Kidney tubule cell (primary cell): ENCODE measurements at places on chromosomes 3 and 15.
A peak's percentile ranks its signal among the peaks of the same experiment; 100 is the strongest.

DNA sequence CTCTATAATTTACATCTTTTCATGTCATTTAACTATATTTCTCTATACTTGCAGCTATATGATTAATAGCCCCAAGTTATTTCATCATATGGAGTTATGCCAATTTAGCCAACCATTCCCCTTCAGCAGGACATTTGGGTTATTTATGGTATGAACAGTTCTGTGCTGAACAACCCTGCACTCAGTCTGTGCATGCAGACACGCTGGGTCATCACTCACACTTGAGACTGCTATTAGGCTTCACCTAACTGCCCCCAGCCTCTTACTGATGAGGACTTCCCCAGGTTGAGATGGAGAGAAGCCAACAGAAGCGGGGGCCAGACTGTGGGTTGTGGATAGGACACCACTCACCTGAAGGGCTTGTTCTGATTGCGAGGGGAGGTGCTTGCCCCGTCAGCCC is 7.3 kb downstream of the TADA3 start:
- no peak for DNase-seq

DNA sequence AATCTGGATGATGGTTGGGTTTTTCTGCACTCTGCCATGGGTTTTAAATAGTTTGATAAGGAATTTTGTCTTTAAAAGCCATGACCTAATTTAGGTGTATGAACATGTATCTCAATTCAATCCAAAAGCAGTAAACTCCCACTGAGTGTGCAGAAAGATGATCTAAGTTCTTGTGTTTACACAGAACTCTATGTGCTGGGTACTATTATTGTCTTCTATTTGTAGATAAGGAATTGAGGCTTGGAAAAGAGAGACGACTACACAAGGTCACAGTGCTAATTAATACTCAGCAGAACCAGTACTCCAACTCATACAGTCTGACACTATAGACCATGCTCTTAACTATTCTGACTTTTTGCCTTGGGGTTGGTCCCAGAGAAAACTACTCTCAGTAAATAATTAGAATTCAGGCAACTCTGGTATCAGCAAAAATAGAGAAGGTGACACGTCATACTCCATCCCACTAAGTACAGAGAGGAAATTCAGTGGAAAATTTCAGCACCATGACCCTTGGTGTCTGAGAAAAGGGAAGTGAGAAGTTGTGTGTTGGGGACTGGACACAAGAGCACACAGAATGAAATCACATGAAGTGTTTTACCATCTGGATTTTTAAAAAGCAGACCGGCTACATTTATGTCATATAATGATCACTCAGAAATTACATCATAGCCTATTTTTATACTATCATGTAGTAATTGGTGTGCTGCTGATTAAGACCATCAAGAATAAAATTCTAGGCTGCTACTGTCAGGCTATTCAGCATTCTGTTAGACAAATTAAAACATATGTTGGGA is 18.3 kb upstream of the MYH15 start:
- no peak for DNase-seq

DNA sequence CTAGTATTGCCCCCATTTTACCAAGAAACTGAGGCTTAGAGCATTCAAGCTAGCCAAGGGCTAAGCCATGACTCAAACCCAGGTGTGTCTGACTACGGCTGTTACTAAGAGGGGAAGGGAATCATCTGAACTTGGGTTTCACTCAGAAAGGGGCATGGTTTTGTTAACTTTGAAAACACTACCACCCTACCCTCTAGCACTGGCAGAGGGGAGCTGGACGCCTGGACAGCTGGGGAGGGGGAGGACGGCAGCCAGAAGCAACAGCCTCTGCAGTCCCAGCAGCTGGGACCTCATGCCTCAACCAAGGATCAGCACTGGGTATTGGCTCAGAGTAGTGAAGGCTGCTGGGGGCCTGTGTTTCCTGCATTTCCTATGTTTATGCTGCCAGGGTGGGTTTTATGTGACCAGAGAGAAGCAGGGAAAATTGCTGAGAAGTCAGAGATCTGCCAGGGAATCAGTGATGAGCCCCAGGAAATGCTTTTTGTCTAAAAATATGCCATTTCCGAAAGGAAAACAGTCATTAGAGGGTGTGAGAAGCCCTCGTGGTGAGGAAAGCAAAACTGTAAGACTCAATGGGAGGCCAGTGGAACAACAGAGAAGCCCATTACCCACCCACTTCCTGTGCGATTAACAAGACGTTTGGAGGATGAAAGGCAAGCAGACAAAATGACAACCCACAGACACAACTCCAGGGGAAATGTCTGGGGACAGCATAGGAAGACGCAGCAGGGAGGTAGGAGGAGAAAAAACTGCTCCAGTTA is 41.2 kb downstream of the LIPC start:
- DNase-seq, result peak; percentile 87

GRCh38 chr3:150376001-150376848 is 31.9 kb upstream of the TSC22D2 start:
- peak; percentile 19 for DNase-seq

- no peak for DNase-seq
Measured at GRCh38 chr15:67409175-67409574, 111.8 kb upstream of the C15orf61 start.

DNA sequence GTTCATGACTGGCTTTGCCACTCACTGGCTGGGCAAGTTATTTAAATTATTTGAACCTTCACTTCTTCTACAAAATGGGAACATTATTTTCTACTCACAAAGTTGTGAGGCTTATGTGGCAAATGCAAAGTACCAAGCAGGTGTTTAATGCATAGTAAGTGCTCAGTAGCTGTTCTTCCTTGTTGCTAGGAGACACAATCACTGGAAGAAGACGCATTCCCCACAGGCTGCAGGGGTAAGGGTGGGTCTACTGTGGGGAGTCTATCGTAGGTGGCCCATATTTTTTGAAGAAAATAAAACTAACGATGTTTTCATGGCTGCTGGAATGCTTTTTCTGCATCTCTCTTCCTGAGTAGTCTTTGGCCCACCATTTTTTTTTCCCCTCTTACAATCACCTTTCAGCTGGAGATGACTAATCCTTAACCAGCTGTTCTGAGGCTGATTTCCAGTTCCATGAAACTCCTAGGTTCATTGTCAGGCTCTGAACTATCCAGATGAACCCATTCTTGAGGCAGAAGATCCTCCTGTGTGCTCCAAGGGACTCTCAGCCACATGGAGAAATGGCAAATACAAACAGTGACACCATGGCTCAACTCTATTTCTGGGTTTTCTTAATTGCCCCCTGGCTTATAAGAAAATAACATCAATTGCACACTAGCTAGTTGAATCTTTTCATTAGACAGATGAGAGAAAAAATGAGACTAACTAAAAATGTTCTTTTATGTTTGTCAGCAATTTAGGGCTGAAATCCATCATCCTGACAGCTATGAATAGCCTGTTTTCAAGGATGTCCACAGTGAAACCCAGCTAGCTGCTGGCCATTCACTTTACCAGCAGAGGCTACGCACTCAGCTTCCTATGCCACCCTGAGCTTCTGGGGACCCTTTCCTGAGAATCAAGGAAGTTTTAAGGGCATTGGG is 108.3 kb upstream of the ETV5 start:
- no peak for DNase-seq

DNA sequence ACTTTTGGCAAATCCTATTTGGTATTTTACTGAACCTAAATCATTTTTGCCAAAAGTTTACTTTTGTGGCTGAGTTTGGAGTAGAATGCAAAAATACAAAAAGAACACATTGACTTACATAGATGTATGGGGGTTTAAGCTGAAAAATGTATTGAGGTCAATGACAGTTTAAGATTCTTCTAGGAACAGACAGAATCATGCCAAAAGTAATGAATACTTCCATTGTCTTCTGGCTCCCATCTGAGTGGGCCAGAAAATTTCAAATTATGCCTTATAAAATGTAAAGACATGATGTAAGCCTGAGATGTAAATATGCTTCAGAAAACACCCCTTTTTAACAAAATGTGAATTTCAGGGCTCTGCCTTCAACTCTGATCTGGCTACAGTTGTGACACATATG is 375.1 kb upstream of the DPH6 start:
- DNase-seq, result no peak

- DNase-seq, result no peak
Measured at GRCh38 chr15:73892446-73893226, 19.3 kb downstream of the TBC1D21 start.

DNA sequence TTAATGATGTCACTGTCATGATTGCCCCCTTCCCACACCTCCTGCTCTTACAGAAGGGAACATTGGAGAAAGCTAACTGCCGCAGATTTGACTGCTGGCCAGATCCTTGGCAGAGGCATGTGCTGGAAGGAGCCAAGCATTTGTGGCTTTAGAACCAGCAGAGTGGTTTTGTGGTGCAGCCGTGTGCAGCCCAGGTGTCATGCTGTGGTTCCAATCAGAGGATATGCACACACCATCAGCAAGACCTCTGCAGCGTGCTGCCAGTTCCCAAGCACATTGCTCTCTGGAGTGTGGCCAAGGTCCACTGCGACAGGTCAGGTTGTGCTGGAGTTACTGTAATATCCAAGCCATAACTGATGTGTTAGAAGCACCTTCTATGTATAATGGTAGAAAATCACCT is 61.6 kb downstream of the OTOL1 start:
- peak; percentile 41 for DNase-seq

GRCh38 chr3:87855616-87856015 is 203.2 kb downstream of the CGGBP1 start:
- DNase-seq, result peak; percentile 52

GRCh38 chr15:85777250-85778106 is 17.2 kb downstream of the KLHL25 start:
- no peak for DNase-seq

GRCh38 chr3:11386465-11387113 is 114.4 kb downstream of the ATG7 start:
- DNase-seq, result peak; percentile 2

- DNase-seq, result peak; percentile 60
Measured at GRCh38 chr15:52078876-52079700, 33.5 kb downstream of the BCL2L10 start.

- DNase-seq, result peak; percentile 16
Measured at GRCh38 chr3:172746475-172746874, 4.1 kb upstream of the ECT2 start.

- DNase-seq, result no peak
Measured at GRCh38 chr3:3825035-3825434, 25.8 kb downstream of the LRRN1 start.

DNA sequence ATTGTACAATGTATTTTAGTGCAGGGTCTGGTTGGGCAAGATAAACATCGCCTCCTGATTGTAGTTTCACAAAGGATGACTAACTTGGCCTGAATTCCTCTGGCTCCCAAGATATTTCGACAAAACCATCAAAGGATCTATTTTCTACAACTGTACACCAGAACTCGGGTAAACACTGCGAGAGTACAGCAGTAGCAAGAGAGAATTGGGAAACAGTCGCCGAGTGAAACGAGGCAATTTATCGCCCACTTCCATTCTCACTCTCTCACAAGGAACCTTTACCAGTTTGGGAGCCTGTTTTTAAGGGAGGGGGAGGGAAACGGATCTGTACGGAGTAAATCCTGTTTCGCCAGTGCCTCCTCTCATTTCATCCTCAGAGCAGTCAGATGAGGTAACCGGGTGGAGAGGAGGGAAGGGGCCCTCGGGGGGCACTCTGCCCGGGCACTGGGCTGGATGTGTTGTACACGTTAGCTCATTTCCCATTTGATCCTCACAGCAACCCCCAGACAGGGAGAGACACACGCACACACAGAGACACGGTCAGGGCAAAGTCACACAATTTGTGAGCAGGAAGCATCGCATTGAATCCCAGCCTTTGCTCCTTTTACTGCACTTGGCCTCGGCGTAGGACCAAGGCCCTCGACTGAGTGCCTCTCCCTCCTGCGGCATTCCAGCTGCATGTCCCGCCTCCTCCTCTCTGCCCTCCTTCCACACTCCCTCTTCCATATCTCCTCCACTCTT is 120.1 kb downstream of the LIPC start:
- DNase-seq, result peak; percentile 44

GRCh38 chr3:45923755-45924154 is 19.5 kb upstream of the CXCR6 start:
- peak; percentile 83 for DNase-seq

- DNase-seq, result peak; percentile 99
Measured at GRCh38 chr15:63476229-63476632, 28.2 kb upstream of the USP3 start.

GRCh38 chr3:59386165-59386564 is 336.3 kb upstream of the CFAP20DC start:
- peak; percentile 44 for DNase-seq

GRCh38 chr15:49188933-49189332 is 18.9 kb downstream of the GALK2 start:
- no peak for DNase-seq

DNA sequence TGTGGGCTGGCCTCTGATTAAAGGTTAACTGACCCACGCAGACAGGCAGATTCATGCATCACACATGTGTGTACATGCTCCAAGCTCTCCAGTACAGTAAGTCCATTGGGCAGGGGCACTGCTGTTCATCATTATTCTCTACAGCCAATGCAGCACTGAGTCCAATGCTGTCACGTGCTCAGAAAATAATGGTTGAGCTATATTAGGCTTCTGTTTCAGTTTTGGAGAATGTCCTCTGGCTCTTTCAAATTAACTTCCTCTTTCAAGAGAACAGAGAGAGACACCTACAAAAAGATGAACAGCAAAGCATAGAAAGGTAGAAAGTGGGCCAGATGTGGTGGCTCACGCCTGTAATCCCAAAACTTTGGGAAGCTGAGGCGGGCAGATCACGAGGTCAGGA is 202.6 kb downstream of the MEX3B start:
- no peak for DNase-seq

DNA sequence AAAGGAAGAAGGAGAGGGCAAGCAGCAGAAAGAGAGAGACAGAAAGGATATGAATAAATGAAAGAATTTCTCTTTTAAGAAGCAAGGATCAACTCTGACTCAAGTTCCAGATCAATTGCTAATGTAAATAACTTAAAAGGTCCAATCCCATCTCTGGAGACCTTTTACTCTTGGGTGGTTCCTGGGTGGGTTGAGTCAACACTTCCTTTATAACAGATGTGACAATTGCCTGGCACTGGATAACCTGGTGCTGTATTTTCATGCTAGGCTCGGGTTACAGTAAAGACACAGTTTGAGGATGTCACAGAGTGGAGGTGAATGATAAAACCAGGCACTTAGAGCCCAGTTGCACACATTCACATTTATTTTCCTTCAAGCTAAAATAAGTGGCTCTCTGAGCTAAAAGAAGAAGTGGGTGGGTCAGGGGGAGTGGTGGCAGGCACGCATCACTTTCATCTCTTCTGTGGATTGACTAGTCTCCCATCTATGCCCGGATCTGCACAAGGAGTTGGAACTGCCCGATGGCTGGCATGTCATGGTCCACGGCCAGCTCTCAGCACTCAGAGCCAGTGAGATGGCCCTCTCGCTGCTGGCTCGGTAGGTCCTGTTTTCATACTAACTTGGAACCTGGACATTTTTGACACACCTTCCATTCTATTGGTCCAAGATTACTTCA is 465.8 kb downstream of the FOXP1 start:
- peak; percentile 75 for DNase-seq

GRCh38 chr15:35111861-35112260 is 26.8 kb upstream of the NANOGP8 start:
- DNase-seq, result peak; percentile 22

DNA sequence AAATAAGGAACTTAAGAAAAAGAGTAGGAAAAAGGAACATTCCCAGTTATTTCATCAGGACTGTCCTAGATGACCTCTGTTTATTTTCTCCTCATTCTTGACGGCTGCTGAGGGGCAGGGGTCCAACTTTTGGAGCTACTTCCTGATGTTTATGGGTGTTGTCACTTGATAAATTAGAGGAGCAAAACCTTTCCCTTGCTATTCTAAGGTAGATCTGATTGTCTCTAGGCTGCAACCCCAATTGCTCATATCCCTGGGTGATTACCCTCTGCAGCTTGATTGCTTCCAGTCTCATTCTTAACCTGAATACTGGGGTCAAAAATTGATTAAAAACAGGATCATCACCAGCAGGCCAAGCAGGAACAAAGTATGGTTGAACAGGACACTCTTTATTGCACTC is 311.0 kb upstream of the NDN start:
- DNase-seq, result no peak
